ENCODE measurements at places on chromosomes 11 and 22.

DNA sequence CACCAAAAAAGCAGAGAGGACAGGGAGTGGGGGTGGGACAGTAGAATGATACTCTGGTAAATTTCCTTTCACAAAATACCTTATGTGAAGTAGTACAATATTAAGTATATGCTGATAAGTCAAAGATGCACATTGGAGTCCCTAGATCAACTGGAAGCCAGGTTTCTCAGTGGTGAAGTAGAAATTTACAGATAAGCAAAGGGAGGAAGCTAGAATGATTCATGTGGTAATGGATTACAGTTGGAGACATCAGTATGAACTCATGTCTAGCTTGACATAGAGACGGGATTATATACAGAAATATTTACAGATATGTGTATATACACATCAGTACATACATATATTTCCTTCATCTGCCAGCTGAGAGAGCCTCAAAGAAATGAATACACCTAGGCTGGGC, 21.5 kb downstream of the PLEKHB1 start:
- DNase-seq, result no peak

GRCh38 chr22:41936894-41937169, 10.1 kb downstream of the CENPM start:
- no peak for DNase-seq

GRCh38 chr22:35742342-35743100, 24.8 kb downstream of the APOL5 start:
- DNase-seq, result no peak

DNA sequence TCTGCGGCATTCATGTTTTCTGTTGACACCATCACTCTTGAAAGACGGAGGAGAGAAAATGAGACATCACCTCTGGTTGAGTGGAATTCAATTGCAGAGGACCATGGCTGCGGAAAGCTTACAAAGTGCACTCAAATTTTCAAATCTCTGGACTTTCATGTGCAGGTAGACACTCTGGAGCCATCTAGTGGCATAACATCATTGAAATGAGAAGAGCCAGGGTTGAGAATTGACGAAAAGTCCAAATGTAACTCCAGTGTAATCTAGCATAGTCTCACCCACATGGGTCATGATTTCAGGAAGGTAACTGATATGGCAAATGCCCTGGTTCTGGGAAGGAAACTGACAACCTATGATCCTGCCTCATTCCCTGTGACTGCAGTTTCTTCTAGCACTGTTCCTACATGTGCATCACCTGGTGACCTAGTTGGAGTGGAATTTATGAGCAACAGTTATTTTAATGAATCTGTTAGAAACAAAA, 687.8 kb downstream of the KCNA4 start:
- DNase-seq, result no peak

- DNase-seq, result no peak
Observed at GRCh38 chr11:119643212-119643875, 85.7 kb downstream of the NECTIN1 start.

DNA sequence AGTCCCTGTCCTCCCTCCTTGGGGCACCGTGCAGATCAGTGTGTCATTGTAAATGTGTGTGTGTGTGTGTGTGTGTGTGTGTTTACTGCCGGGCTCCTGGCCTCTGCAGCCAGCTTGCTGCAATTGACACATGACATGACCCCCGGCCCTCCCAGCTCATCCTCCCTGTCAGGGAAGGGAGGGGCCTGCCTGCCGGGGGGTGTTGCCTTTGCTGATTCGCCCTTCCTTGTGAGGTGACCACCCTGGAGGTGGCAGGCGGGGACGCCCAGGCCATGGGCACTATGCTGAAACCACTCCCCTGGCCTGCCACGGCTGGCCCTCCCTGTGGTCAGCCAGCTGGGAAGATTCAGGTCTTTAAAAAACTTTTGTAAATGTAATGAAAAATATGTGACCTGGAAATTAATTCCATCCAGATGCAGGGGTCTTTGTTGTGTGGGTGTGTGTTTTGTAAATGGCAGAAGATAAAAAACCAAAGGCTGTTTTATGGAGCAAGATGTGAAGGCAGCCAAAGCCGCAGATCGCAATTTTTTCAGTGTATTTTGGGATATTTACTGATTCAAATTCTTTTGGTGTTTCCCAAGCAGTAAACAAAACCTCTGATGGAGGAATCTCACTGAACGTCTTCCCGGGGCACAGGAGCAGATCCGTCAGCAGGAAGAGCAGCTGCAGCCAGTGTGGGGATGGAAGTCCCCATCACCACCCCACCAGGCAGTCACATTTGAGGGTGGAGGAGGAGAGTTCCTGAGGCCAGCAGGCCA, 23.2 kb downstream of the SHISAL1 start:
- DNase-seq, result no peak

- DNase-seq, result no peak
Observed at GRCh38 chr11:46471943-46472661, 80.5 kb upstream of the CHRM4 start.

DNA sequence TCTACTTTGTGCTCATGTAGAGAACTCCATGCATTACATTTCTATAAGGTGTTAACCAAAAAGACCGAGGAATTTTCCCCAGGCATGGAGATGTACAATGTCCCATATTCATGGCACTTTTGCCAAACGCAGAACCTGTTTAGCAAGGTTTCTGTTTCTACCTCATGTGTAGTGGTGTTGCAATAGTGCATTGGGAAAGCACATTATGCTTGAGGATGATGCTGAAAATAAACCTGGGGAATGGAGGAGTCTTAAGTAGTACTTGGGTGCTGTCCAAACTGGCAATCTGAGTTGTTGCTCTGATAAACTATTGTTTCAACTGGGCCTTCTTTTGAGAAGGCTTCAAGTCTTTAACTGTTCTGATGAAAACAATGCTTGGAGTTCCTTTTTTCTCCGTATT, 11.5 kb upstream of the MUC15 start:
- DNase-seq, result no peak

DNA sequence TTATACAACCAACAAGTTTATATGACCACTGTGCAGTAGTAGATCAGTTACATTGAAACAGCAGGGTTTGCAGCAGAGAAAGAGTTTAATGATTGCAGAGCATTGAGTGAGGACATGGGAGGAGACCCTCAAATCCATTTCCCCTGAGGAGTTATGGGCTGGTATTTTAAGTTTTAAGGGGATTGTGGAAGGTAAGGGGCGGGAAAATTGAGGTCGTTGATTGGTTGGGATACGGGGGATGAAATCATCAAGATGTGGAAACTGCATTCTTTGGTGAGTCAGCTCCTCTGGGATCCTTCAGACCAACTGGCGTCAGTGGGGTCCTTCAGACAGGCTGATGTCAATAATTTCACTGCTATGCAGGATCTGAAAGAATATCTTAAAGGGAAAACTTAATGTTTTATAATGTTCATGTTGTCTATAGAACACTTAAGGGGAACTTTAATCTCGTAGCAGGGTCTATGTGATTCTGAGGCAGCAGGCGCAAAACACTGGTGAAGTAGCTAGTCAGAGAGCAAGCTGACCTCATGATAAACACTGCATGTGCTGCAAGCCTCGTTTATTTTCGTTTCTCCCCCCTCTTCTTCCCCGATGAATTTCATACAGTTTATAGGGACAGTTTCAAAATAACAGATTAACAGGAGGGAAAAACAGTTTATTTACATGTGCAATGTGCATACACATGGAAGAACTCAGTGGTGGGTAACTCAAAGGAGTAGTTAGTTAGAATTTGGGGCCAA, 17.4 kb upstream of the BACE1-AS start:
- DNase-seq, result no peak

- no peak for DNase-seq
Observed at GRCh38 chr11:62988276-62988675, 3.5 kb upstream of the SLC22A6 start.

- DNase-seq, result no peak
Observed at GRCh38 chr11:120295099-120295498, 30.0 kb upstream of the TLCD5 start.
